ENCODE measurements at places on chromosomes 6 and 20.

DNA sequence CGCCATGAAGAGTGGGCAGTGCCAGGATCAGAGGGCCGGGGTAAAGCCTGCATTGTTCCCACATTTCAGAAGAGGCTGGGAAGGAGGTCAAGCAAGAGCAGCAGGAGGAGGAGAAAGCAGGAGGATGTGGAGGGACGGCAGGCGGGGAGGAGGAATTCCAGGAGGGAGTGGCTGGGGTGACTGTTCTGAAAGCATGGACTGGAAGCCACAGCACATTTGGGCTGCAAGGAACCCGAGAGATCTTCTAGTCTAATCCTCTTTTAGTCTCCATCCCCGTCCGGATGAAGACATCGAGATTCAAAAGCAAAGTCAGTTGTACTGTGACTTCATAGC, 76.9 kb downstream of the FAM50B start:
- DNase-seq: peak; percentile 19

DNA sequence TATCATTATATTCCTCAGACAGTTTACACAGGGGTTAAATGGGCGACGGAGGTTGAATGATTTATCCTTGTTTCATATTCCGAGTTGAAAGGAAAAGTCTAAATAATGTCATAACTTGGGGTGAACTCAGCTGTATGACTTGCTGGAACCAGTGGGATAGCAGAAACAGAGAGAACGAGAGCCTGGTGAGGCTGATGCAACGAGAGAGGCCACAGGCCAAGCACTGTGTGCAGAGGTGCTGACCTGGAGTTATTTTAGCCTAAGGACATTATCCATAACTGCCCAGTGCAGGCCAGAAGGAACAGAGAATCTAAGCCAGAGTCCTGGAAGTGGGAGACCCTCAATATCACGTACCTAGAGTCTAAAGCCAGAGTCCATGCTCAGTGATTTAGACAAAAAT, 394.9 kb downstream of the MAFB start:
- no peak for DNase-seq

DNA sequence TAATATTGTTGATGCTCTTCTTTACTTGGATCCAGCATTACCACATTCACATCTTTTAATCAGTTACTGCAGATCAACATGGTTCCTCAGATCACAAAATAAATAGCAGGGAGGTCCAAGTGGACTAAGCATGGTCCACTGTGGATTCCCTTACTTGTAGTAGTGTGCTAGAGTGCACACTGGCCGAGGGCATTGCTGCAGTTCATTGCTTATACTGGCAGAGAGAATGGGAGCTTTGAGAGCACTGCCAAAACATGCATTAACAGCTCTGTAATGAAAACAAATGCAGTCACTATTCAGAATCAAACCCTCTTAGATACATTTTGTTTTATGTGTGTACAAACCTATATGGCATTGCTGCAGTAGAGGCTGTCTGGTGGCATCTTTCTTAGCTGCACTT, 471.5 kb downstream of the CD109 start:
- no peak for DNase-seq

GRCh38 chr6:67127041-67127440, 1420.0 kb upstream of the EYS start:
- no peak for DNase-seq

GRCh38 chr20:45969712-45970634, 2.0 kb downstream of the ZNF335 start:
- DNase-seq: peak; percentile 86

DNA sequence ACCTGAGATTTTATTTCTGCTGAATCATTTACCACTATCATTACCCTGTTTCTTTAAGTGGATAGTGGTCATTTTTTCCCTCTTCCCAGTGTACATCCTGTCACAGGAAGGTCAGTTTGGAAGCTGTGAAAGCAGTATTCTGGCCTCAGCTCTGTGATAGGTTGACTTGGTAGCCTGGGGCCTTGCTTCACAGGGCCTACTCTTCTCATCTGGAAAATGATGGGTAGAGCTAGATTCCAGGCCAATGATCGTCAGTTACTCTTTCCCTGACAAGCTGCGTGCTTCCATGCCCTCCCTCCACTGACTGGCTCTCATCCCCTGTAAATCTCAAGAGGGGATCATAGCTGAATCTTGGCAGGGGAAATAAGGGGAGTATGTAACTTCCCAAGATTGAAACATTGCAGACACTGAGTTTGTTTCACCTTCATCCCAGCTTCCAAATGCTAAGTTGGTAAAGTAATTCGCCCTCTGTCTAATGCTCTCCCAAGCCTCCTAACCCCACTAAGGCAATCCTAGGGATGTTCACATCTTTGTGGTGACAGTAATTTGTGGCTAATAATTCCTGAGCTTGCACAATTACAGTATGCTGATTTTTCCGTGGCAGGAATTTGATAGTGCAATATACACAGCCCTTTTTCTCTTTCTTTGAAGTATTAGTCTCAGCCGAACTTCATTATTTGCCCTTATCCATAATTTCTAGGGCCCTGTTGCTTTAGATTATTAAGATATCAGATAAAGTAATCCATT, 51.2 kb downstream of the VAPB start:
- no peak for DNase-seq

DNA sequence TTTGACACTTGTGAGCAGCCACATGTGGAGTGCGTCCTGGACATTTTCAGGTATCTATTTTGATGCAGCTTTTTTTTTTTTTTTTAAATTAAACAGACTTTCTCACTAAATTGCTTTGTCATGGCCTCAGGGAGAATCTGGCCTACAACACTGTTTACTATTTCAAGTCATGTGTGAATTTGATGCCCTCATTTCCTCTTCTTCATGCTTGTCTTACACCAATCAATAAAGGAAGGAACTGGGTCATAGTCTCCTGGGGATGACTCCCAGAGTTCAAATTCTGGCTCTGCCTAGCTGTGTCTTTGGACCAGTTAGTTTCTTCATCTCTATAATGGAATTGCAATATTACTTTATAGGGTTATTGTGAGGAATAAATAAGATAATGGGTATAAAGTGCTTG, 554.1 kb downstream of the PRKN start:
- DNase-seq: no peak

DNA sequence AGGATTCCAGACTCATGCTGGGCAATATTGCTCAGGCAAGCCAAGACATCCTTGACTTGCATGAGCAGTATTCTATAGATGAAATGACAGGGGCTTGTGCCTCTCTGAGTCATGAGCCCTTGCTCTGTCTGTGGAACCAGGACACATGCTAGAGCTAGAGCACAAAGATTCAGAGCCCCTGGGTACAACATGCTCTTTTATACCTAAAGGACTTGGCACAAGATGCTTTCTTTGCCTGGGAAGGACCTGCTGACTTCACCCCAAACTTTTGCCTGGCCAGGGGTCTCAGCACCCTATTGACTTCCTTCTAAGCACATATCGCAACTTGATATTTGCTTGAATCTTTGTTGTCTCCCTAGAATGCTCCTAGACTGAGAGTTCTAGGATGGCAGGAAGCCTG, 27.4 kb downstream of the TGM6 start:
- no peak for DNase-seq

DNA sequence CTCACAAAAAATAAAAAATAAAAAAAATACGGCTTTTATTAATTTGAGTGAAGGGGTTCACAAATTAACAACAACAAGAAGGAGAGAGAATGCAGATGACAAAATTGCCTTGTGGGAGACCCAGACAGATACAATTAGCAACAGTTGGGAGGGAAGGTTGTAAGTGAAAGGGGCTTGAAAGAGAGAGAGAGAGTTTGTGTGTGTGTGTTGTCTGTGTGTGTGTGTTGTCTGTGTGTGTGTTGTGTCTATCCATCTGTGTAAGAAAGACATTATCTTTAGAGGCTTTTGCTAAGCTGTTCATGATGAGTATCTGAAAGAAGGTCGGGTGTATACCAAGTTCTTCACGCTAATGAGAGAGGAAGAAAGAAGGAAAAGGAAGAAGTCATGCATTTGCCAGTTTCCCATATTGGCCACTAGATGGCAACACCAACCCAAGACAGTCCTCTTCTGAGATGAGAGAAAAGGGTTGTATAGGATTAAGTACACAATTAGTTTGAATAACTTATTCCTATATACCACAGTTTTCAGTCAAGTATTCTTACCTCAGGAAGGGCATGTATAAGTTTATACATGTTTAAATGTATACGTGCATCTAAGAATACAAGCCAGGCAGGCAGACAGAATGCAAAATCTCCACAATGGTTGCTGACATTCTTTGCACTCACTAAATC, 63.7 kb upstream of the CD2AP start:
- peak; percentile 63 for DNase-seq

DNA sequence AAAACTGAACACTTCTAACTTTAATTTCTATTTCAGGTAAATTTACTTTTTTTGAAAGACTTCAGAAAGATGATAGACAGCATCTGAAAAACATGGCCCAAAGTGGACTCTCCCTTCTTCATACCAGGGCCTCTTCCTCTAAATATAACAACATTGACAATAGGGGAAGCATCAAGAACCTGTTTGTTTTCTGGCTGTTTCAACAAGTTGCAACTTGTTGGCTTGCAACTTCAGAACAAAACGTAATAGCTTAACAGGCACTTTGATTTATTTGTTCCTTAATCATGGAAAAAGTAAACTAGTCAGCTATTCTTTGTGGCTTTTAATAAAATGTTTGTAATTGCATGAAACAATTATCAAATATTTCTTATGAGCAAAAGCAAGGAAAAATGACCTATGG, 34.3 kb downstream of the RGS17 start:
- DNase-seq: no peak

- no peak for DNase-seq
Measured at GRCh38 chr6:35178932-35179832, 34.6 kb upstream of the SCUBE3 start.

DNA sequence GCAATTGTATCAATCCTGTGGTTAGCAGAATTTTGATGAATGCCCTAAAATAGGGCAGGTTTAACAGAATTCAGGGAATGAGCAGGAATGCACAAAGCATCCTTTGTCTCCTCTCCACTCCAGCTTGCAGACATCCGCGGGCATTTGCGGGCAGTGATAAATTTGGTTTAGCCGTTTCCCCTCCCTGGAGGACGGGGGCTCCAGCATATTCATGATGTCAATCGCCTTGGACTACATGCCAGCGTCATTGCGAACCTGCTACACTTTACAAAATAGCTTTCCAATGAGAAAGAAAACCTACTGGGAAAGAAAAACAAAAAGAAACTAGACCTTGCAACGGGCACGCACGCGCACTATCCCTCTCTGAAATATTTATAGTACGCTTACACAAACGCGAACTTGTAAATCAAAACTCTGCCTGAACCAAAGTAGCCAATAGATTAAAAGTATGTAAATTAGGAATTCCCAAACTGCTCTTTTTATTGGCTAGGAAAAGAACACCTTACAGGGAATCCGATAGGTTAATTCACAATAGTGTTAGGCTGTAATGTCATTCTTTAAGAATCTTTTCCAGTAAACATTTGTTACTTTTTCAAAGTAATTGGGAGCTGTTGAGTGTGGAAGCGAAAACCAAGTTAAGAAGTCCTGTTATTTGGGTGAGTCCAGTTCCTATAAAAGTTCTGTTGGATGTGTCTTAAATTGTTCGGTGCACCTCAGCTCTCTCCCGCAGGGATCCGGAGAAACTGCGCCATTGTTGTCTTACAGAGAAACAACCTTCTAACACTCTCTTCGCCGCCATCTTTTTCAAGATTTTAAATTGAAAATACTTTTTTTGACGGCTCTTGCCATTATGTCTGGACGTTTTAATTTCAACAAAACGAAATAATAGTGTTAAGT, 136.7 kb downstream of the HFE start:
- DNase-seq: peak; percentile 97

GRCh38 chr6:151765444-151765886, 42.0 kb upstream of the ESR1 start:
- peak; percentile 49 for DNase-seq

GRCh38 chr6:123875784-123876183, 72.1 kb downstream of the NKAIN2 start:
- no peak for DNase-seq

- no peak for DNase-seq
Measured at GRCh38 chr6:7451326-7451725, 61.7 kb downstream of the RIOK1 start.

GRCh38 chr20:24836661-24837299, 112.3 kb upstream of the CST7 start:
- no peak for DNase-seq

- DNase-seq: no peak
Measured at GRCh38 chr20:7993238-7993637, 26.3 kb downstream of the TMX4 start.

Data from SW480 (cell line).